ENCODE measurements at places on chromosomes 6 and 20. TPM values are rescaled to one million over a fixed set of nuclear protein-coding genes. Genes with fewer than 3 reads are reported as not detected.

Gene SCUBE3
- total RNA-seq = 0.06 TPM

Gene LCA5
- total RNA-seq = 0.21 TPM

Gene ULBP2
- total RNA-seq = 3.9 TPM

Gene CNR1
- total RNA-seq = 0.47 TPM

Gene ABRACL
- 63.0 TPM for total RNA-seq

Gene FRK
- 0.07 TPM for total RNA-seq

Gene BPI
- not detected for total RNA-seq

DNA sequence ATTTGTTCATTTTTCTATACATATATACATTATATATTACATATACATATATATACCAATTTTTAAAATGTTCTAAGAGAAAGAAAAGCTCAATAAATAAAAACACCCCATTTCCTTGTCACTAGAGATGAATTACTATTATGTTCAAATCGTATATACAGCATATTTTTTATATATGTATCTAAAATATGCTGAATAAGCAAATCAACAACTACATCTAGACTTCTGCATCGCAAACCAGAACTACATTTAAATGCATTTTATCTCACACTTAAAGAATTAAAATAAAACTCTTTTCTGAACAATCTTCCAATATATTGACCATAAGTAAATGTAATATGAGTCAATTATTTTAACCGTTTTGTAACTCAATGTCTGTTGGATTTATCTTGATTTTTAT is 133.9 kb downstream of the LAMA2 start:
- H3K4me3 ChIP-seq = no peak overlapping the region
- no peak overlapping the region for H3K27ac ChIP-seq
- no peaks in the 10 kb centered on the region for H3K27me3 ChIP-seq
- H3K36me3 ChIP-seq = no peaks in the 10 kb centered on the region
- no peaks in the 10 kb centered on the region for H3K4me1 ChIP-seq

- H3K27ac ChIP-seq = no peak overlapping the region
- peaks cover 5% of the 10 kb centered on the region for H3K36me3 ChIP-seq
- peaks cover 4% of the 10 kb centered on the region for H3K4me1 ChIP-seq
Measured at GRCh38 chr6:132506461-132506860, 6.5 kb downstream of the STX7 start.

GRCh38 chr6:52288841-52289240 is 4.3 kb upstream of the MCM3 start:
- no peaks in the 10 kb centered on the region for H3K27me3 ChIP-seq
- peaks cover 19% of the 10 kb centered on the region for H3K4me1 ChIP-seq
- H3K27ac ChIP-seq = no peak overlapping the region
- no peak for DNase-seq

DNA sequence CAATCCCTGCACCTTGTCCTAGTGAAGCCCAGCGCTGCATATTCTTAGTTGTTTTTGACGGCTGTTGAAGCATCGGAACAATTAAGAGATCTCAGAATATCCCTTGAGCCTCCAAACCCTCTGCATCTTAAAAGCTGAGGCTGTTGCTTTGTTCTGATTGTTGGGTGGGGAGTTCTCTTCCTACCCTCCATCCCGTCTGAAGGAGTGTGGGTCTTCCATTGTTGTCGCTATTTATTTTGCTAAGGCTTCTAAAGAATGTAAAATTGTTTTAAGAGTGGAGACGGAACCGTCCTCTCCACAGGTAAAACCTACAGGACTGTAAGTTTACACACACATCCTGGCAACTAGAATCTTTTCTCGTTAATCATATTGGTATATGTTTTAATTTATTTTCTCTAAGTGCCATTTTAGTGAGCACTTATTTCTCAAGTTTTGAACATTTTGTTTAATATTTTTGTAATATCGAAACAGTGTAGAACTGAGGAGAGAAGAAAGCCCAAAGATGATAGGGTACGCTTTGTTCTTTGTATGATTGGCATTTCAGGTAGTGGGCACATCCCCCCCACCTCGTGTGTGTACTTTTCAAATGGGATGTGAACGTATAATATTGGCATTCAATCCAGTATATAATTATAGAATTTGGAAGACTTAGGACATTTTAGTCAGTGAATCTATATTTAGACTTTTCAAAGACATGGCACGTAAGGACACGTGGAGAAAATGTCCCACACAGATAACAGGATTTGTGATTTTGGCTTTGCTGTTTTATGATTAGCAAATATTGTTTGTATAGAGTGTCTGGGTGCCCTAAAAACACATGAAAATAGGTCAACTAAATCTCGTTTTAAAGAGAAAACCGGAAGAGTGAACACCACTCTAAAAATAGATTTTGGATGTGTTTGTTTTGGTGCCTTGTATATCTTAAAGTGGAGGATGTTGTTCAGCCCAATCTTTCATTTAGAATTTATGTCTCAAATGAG is 1.3 kb downstream of the RNF146 start:
- peak overlapping the region; percentile 96 for H3K4me3 ChIP-seq
- no peaks in the 10 kb centered on the region for H3K36me3 ChIP-seq
- H3K4me1 ChIP-seq = no peaks in the 10 kb centered on the region
- no peaks in the 10 kb centered on the region for H3K27me3 ChIP-seq

- H3K27me3 ChIP-seq = no peaks in the 10 kb centered on the region
- DNase-seq = no peak
- H3K4me3 ChIP-seq = no peak overlapping the region
- no peaks in the 10 kb centered on the region for H3K36me3 ChIP-seq
- no peak overlapping the region for H3K27ac ChIP-seq
Measured at GRCh38 chr6:15337582-15337981, 91.7 kb downstream of the JARID2 start.

DNA sequence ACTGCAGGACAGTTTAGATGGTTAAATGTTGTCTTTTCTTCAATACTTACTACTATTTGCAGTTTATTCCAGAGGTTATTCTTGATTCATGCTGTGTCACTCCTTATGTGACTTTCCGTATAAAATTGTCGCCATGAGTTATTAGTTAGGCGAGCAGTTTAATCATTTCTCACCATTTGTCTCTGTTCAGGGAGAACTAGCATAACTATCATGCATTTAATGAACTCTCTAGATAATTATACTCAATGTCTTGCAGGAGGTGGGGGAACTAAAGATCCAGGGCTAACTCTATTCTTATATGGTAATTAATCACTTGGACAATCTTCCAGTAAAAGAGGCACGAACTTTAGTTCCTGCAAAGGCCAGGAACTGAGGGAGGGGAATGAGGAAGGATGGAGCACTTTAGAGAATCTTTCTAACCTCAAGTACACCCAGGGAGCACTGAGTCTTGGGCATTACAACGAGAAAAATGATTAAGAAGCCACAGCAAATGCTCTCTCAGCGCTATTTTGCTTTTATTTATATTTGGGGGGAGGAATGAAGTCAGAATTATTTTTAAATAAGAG is 58.3 kb downstream of the IYD start:
- H3K4me1 ChIP-seq = no peaks in the 10 kb centered on the region
- peaks cover 20% of the 10 kb centered on the region for H3K27me3 ChIP-seq
- no peak overlapping the region for H3K4me3 ChIP-seq
- H3K36me3 ChIP-seq = no peaks in the 10 kb centered on the region
- DNase-seq = no peak
- no peak overlapping the region for H3K27ac ChIP-seq

DNA sequence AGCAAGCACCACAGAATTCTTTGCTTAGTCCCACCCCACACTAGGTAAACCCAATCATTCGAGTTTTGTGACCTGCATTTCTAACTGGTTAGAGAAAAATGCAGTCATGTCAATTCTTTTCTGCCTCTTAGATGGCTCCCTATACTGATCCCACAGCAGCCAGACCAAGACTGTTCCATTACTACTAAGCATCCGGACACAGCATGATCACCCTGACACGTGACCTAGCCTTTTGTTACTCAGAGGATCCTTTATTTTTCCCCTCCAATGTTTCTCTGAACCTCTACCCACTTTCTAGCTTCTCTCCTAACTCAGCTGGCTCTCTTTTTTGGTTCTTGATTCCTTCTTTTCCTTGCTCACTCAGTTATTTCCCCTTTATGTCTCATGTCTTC is 87.9 kb downstream of the PDE10A start:
- no peaks in the 10 kb centered on the region for H3K27me3 ChIP-seq
- no peaks in the 10 kb centered on the region for H3K4me1 ChIP-seq
- no peak overlapping the region for H3K27ac ChIP-seq
- no peak overlapping the region for H3K4me3 ChIP-seq
- DNase-seq = no peak

- no peak overlapping the region for H3K4me3 ChIP-seq
- peaks cover 15% of the 10 kb centered on the region for H3K36me3 ChIP-seq
- peaks cover 8% of the 10 kb centered on the region for H3K4me1 ChIP-seq
- no peak overlapping the region for H3K27ac ChIP-seq
- no peaks in the 10 kb centered on the region for H3K27me3 ChIP-seq
Measured at GRCh38 chr6:159996087-159996622, 27.3 kb downstream of the IGF2R start.

- DNase-seq = peak; percentile 61
- peaks cover 64% of the 10 kb centered on the region for H3K4me1 ChIP-seq
- peak overlapping the region; percentile 97 for H3K27ac ChIP-seq
Measured at GRCh38 chr6:142900227-142900971, 44.6 kb downstream of the HIVEP2 start.

- DNase-seq = no peak
- H3K4me1 ChIP-seq = no peaks in the 10 kb centered on the region
- no peaks in the 10 kb centered on the region for H3K36me3 ChIP-seq
- H3K4me3 ChIP-seq = no peak overlapping the region
- H3K27me3 ChIP-seq = no peaks in the 10 kb centered on the region
Measured at GRCh38 chr6:71982389-71982788, 96.0 kb downstream of the RIMS1 start.

- no peak overlapping the region for H3K27ac ChIP-seq
- H3K36me3 ChIP-seq = no peaks in the 10 kb centered on the region
- H3K4me3 ChIP-seq = no peak overlapping the region
- DNase-seq = no peak
- no peaks in the 10 kb centered on the region for H3K27me3 ChIP-seq
- no peaks in the 10 kb centered on the region for H3K4me1 ChIP-seq
Measured at GRCh38 chr6:25435416-25435985, 156.3 kb downstream of the CARMIL1 start.

DNA sequence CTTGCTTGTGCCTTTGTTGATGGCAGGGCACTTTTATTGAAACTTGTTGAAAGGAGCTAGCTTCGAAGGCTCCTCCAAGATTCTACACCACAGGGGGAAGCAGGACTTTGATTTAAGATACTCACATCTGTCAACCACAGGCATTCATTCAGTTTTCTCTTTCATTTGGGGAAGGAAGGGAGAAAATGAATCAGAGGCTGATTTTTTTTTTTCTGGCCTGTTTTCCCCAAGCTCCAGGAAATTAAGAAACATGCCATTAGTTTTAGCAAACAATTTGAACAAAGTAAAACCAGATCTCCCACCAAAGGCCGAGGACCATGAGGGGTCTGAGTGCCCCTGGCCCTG is 8.7 kb upstream of the APCDD1L start:
- no peaks in the 10 kb centered on the region for H3K36me3 ChIP-seq
- H3K27ac ChIP-seq = no peak overlapping the region
- no peaks in the 10 kb centered on the region for H3K4me1 ChIP-seq
- H3K4me3 ChIP-seq = no peak overlapping the region
- H3K27me3 ChIP-seq = no peaks in the 10 kb centered on the region

DNA sequence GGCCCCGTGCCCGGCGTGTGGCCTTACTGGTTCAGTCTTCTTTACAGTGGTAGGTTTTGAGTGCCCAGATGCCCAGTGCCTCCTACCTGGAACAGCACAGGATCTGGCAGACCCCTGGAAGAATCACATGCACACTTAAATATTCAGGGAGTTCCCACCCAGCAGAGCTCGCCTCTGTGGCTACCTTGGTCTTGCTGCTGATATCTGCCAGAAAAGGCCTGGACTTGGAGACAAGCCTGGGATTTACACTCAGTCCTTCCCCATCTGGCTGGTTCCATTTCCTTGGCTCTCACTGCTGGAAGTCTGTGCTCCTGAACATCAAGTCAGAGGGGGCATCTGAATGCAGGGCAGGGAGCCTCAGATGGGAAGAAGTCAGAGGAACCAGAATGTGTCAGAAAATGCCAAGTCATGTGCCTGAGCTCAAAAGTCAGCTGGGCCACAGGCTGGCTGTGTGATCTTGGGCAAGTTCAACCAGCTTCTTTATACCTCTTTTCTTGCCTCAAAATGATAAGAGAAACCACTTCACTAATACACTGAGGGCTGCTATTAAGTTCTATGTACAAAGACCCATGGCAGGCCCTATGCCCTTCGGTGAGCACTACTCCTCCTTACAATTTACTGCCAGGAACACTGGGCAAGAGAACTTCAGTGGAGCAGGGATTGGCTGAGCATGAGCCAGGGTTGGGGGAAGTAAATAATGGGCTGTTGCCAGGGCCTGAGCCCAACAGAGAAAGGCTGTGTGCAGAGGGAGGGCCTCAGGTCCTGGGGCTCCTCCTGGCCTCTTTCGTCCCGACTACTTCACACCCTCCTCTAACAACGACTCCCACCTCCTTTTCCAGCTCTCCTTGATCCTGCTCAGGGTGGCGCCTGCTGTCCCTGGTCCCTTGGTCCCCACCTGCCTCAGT is 158.1 kb upstream of the PROKR2 start:
- DNase-seq = no peak
- H3K4me3 ChIP-seq = no peak overlapping the region
- H3K4me1 ChIP-seq = no peaks in the 10 kb centered on the region
- H3K27me3 ChIP-seq = peaks cover 17% of the 10 kb centered on the region

GRCh38 chr6:159035891-159036290 is 8.9 kb downstream of the TAGAP start:
- peaks cover 21% of the 10 kb centered on the region for H3K36me3 ChIP-seq
- H3K27ac ChIP-seq = peak overlapping the region; percentile 16
- H3K27me3 ChIP-seq = no peaks in the 10 kb centered on the region
- H3K4me1 ChIP-seq = peaks cover 27% of the 10 kb centered on the region
- DNase-seq = no peak

DNA sequence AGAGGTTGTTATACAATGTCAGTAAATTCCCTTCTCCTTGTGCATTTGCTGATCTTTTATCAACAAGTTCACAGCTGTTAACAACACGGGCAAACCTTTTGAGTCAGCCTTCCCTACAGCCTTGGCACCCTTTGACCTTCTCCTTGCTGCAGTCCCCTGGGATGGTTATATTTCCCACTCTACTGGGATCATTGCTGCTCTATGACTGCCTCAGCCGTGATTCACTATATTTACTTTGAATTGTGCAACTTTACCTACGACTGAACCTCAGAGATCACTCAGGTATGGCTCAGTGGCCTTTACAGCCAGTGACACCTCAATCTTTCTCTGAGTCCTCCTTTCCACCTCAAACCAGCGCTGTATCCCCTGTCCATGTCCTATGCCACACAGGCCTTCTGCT is 1293.3 kb downstream of the EPHA7 start:
- no peak overlapping the region for H3K4me3 ChIP-seq
- H3K27me3 ChIP-seq = no peaks in the 10 kb centered on the region
- H3K36me3 ChIP-seq = no peaks in the 10 kb centered on the region
- no peak for DNase-seq

- no peaks in the 10 kb centered on the region for H3K27me3 ChIP-seq
- no peak overlapping the region for H3K27ac ChIP-seq
- no peak for DNase-seq
- no peaks in the 10 kb centered on the region for H3K4me1 ChIP-seq
Measured at GRCh38 chr6:152257581-152257980, 379.6 kb downstream of the SYNE1 start.

GRCh38 chr20:32845786-32846185 is 12.9 kb upstream of the EFCAB8 start:
- DNase-seq = no peak
- H3K4me1 ChIP-seq = peaks cover 7% of the 10 kb centered on the region
- H3K27me3 ChIP-seq = no peaks in the 10 kb centered on the region
- no peak overlapping the region for H3K27ac ChIP-seq

- DNase-seq = no peak
- H3K27ac ChIP-seq = no peak overlapping the region
- H3K4me1 ChIP-seq = no peaks in the 10 kb centered on the region
- no peak overlapping the region for H3K4me3 ChIP-seq
- H3K27me3 ChIP-seq = no peaks in the 10 kb centered on the region
Measured at GRCh38 chr6:54775576-54775975, 71.0 kb upstream of the FAM83B start.

All from T-cell (primary cell).